Nucleus accumbens (tissue), 56 donors: ENCODE measurements at places on chromosomes 6 and 20.

DNA sequence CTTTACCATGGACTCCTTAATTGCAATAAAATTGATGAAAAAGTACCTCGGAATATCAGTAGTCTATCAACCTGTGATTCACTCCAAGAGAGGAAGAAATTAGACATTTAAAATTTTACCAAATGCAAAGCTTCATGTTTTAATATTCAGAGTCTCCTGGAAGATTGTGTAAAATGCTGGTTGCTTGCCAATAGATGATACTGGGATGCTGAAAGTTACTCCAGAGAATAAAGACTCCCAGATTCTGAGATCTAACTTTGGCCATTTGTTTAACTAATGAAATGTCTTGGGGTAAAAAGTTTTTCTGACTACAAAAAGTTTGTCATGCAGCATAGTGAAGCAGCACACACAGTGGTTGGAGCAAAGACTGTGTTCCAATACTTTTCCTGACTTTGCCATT is 176.7 kb upstream of the RSPO3 start:
- DNase-seq, result no peak

DNA sequence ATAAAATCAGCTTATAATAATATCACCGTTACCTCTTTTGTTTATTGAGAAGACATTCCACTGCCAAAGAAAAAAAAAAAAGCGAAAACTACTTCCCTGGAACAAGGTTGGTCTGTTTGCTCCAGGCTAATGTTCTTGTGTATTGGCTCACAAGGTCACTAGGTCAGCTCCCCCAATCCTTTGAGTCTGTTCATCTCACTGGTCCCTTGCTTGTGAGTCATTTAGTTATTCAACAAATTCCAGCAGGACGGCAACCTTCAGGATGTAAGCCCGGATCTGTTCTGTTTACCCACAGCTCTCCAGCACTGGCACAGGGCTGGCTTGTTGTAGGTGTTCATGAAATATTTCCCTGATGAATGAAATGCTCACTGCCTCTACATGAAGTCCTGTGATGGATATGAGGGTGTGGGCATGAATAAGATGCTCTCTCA is 3.3 kb downstream of the ARHGAP40 start:
- DNase-seq, result no peak

- no peak for DNase-seq
Measured at GRCh38 chr6:22940581-22941290, 371.4 kb downstream of the HDGFL1 start.

- no peak for DNase-seq
Measured at GRCh38 chr20:8587810-8588209, 455.7 kb downstream of the PLCB1 start.

DNA sequence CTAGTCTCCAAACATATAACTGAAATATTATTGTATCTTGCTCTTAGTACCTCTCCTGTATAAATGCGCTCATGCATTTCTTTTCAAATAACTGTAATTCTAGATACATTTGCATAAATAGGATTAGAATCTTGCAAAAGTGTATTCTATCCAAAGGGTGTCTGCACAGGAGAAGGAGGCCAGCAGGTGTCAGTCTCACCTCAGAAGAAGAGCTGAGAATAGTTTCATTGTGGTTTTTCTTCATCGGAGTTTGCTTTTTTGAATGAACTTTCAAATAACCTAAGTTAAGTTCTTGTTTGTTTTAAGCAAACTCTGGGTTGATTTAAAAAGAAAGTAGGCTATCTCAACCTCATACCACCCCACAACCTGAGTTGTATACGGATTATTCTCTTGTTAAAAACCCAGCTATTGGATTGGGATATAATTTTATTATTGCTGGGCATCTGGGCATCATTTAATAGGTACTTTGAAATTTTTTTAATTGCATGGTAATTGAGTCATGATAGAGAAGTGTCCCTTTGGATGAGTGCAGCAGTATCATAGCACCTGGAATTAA is 125.0 kb upstream of the MLIP start:
- no peak for DNase-seq

- no peak for DNase-seq
Measured at GRCh38 chr6:14690120-14691056, 555.5 kb upstream of the JARID2 start.

DNA sequence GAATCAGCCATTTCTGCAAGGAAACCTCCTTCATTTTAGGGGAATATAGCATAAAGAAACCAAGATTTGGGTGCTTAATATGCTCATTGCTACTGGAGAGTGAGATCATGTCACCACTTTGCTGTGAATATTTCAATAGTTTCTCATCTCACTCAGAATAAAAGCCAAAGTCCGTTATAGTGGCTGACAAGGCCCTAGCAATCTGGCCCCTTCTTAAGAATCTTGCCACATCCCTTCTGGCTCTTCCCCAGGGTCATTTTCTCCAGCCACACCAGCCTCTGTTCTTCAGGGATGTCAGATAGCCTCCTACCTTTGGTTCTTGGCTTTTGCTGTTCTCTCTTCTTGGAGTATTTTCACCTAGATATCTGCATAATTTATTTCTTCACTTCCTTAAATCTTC is 24.8 kb upstream of the MLIP start:
- no peak for DNase-seq

DNA sequence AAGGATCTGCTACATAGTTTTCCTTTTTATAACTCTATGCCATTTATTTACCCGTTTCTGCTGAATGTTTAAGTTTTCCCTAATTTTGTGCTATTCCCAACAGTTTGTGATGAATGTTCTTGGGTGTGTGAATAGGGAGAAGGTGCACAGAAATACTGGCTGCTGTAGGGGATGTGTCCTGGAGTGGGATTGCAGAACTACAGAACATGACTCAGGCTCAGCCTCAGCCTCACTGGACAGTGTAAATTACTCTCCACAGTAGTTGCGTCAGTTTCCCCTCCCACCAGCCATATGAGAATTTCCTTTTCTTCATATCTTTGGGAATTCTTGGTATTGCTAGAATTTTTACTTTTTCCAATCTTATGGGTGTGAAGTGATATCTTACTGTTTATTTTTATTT is 57.0 kb downstream of the SLX4IP start:
- DNase-seq, result no peak

GRCh38 chr6:10791673-10792072 is 44.1 kb downstream of the TMEM14B start:
- DNase-seq, result no peak

GRCh38 chr6:151140767-151141166 is 99.0 kb upstream of the AKAP12 start:
- no peak for DNase-seq
